Left colon (tissue), 2 donors: ENCODE measurements at places on chromosomes 11 and 22. TPM values are rescaled to one million over a fixed set of nuclear protein-coding genes. Genes with fewer than 3 reads are reported as not detected.

The MS4A4A gene
- total RNA-seq, result 7.6 TPM

The CHEK2 gene
- 16.0 TPM for total RNA-seq

The ELF5 gene
- not detected for total RNA-seq

The TESMIN gene
- total RNA-seq, result 12.9 TPM

The B3GAT1 gene
- 0.12 TPM for total RNA-seq

The OR51M1 gene
- total RNA-seq, result not detected

DNA sequence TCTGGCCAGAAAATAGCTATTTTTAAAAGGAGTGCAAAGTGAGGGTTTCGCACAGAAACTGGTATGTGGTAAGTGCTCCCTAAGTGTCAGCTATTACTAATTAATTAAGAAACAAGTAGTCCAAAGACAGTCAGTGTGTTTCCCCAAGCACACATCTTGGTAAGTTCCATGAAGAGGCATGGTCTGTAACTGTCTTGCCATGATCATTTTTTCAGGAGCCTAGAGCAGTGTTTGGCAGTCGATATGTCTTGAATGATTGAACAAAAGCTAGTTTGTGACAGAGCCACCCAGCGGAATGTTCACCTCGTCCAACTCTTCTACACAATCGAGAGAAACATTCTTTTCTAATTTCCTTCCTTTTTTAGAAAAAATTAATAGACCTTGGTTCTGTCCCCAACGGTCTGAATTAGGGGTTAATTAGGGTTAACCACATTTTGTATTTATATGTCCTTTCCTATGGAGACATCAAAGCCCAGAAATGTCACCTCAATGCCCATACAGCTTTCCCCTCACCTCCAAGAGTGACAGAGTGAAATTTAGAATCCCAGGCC is 57.6 kb upstream of the FTH1 start:
- no peak for DNase-seq

DNA sequence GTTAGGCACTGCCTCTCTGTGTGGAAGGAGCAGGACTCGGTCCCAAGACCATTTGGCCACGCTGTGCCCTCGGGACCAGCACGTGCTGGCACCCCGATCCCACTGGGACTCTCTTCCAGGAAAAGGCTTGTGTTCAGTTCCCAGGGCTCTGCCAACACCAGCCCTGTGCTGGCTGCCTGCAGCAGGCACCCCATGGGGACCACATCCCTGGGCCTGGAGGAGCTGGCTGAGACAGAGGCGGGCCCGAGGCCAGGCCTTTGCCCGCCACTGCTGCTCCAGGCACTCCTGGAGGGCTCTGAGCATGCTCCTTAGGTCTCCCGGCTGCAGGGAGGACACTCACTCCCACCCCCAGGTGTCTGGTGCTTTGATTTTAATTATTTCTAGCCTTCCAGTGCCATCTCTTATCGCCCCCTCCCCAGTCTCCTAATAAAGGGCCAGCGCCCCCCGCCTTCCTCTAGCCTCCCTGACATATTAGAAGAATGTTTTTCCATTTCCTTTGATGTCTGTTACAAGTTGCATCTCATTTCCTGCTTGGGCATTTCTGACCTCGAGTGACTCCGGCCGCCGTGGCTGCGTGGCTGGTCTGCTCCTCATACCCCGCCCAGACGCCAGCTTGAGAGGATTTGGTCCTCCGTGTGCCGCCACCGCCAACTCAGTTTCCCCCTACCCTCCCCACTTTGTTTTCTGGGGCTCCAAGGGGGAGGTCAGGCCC is 14.4 kb downstream of the CDKN1C start:
- no peak for DNase-seq

DNA sequence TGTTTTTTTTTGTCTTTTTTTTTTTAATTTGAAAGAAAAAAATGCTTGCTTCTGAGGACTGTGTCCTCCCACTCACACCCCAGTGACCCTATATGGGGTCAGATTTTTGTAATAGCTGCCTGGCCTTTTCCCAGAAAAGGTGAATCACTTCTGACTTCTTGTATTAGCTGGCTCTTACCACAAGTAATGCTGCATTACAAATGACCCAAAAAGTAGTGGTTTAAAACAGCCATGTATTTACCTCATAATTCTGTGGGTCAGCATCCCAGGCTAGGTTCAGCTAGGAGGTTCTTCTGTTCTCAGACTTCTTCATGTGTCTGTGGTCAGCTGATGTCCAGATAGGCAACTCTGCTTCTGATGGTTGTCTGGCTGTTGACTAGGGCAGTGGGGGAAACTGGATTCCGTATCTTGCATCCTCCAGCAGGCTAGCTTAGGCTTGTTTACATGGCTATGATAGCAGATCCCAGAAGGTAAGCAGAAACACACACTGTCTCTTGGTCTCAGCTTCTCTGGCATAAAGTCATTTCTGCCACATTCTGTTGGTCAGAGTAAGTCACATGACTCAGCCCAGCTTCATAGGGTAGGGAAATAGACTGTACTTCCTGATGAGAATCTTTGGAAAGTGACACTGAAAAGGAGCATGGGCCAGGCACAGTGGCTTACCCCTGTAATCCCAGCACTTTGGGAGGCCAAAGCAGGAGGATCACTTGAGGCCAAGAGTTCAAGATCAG is 19.5 kb downstream of the LHFPL7 start:
- DNase-seq, result no peak

DNA sequence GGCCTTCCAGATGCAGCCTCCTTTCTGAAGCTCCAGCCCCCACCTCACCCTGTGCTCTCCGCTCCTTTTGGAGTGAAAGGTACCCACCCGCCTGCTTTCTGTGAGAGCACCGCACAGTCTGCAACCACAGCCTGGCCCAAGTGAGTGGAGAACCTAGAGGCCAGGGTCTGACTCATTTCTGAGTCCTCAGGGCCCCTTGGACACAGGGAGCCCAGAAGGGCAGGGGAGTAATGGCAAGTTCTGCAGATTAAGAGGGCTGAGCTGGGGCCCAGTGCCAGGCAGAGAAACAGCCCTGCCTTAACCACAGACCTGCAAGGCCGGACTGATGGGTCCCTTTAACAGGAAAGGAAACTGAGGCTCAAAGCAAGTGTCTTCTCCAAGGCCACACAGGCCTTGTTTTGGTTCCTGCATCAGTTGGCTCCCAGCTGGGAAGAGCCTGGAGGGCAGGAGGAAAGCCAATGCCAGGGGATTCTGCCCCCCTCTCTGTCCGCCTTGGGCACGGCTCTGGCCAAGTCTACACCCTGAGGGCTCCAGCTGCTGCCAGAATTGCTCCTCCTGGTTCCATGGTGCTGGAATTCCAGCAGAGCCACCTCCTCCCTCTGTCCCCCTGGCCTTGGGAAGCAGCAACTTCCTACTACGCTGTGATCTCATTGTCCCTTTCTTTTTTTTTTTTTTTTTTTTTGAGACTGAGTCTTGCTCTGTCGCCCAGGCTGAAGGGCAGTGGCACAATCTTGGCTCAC is 55.1 kb downstream of the CYTH4 start:
- no peak for DNase-seq

DNA sequence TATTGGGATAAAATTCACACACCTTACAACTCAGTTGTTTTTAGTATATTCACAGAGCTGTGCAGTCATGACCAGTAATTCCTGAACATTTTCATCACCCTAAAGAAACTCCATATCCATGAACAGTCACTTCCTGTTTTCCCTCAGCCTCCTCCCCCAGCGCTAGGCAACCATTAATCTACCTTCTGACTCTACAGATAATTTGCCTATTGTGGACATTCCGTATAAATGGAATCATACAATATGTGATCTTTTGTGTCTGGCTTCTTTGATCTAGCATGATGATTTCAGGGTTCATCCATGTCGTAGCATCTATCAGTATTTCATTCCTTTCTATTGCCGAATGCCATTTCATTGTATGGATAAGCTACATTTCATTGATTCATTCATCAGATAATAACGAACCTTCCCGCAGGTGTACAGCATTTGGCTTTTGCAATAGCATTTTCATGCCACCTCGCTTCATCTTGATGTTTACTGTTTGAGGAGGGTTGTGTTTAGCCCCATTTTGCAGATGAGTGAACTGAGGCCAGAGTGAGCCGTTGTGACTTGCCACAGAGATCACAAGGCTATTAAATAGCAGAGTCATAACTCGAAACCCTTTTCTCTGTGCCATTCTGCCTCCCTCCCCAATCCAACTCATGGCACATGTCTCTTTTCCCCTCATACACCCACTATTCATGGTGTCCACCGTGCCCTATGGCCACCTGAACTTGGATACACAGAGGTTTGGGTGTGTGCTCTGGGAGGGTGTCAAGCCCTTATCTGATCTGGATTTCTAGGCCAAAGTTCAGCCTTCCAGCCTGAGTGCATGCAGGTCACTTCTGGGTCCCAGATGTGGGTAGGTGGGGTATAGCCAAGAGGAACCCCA is 11.1 kb upstream of the MYH9 start:
- peak; percentile 67 for DNase-seq

GRCh38 chr22:45893516-45893915 is 83.4 kb downstream of the WNT7B start:
- no peak for DNase-seq

GRCh38 chr11:72741429-72741833 is 10.8 kb downstream of the ARAP1 start:
- no peak for DNase-seq

GRCh38 chr11:96579656-96580055 is 189.8 kb downstream of the JRKL start:
- no peak for DNase-seq

DNA sequence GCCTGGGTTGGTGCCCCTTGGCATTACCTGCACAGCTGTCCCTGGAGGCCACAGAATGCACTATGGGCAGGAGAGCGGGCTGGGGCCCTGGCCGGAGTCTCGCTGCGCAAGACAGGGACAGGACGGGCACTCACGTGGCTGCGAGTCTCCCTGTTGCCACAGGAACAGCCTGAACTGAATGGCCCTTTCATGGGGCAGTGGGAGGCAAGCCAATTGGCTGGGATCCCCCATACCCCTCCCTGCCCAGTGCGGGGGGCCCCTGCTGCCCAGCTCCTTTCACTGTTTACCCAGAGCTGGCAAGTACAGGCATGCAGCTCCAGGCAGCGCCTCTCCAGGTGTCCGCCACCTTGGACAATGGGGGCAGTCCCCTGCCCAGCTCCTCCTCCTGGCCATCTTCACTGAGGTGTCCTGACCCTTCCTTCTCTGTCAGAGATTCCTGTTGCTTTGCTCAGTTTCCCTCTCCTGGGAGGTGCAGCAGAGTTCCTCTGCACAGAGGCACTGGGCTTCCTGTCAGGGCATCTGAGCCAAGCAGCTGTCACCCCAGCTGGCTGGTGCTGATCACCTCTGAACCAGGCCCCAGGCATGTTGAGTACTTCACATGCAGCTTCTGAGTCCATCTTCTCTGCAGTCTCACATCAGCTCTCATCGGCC is 5.2 kb downstream of the USP2 start:
- no peak for DNase-seq

- no peak for DNase-seq
Measured at GRCh38 chr22:22750335-22751042, 106.1 kb downstream of the GGTLC2 start.

DNA sequence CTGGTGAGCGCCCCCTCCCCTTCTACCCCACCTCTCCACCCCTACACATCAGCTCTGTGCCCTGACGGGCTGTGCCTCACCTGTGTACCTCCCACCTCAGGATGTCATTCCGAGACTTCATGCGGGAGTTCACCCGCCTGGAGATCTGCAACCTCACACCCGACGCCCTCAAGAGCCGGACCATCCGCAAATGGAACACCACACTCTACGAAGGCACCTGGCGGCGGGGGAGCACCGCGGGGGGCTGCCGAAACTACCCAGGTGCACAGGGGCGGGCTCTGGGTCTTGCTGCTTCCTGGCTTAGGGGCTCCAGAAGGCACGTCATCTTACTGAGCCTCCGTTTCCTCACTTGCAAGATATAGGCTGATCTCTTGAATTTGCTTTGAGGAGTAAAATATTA is 6.8 kb downstream of the CAPN1 start:
- no peak for DNase-seq

GRCh38 chr11:77191823-77192495 is 63.9 kb downstream of the MYO7A start:
- peak; percentile 83 for DNase-seq

- no peak for DNase-seq
Measured at GRCh38 chr22:29141078-29141688, 64.5 kb upstream of the EMID1 start.

- no peak for DNase-seq
Measured at GRCh38 chr11:101881586-101881985, 33.2 kb upstream of the CEP126 start.

- DNase-seq, result no peak
Measured at GRCh38 chr11:104870910-104871309, 27.4 kb downstream of the CASP12 start.

- no peak for DNase-seq
Measured at GRCh38 chr11:112554586-112554985, 293.9 kb upstream of the PLET1 start.

GRCh38 chr11:94793002-94793401 is 24.8 kb downstream of the AMOTL1 start:
- no peak for DNase-seq
